Ovary (tissue), 10 donors: ENCODE measurements at places on chromosomes 12 and 14.

- DNase-seq: no peak
Observed at GRCh38 chr12:13148485-13148847, 45.0 kb upstream of the GSG1 start.

GRCh38 chr12:41532072-41532471 lies 344.0 kb downstream of the PDZRN4 start:
- DNase-seq: no peak

DNA sequence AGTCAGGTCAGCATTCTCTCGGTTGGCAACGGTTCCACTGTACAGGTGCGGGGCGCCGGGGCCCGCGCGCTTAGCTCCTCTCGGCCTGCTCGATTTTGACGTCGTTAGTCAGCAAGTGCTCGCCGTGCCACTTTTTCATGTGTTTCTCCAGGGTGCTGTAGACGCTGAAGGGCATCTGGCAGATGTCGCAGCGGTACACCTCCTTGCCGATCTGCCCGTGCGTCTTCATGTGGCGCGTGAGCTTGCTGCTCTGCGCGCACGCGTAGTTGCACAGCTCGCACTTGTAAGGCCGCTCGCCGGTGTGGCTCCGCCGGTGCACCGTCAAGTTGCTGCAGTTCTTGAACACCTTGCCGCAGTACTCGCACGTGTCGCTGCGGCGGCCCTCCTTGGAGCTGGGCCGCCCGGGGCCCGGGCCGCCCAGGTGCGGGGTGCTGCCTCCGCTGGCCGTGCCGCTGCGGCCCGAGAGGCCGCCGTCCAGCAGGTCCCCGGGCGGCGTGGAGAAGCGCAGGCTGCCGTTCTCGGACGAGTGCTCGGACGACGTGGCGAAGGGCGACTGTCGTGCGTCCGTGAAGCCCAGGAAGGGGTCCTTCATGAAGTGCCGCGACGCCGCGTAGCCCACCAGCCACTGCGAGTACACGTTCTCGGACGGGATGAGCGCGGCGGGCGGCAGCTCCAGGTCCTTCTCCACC lies 97.8 kb downstream of the BCL11B start:
- DNase-seq: no peak

DNA sequence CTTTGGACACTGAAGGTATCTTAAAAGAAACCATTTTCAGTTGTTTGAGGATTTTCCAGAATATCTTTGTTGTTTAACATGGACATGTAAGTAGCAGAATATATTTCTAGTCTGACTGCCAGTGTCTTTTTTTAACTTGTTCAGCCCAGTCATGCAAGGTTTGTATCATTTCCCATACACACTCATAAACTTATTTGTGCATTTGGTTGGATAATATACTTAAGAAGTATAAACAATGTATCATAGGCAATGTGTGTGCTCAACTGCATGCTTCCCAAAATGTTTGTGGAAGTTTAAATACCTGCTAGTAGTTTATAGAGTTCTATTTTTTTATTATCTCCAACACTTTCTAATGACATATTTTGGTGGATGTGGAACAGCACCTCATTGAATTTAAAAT lies 707.4 kb upstream of the FBXO33 start:
- DNase-seq: no peak

GRCh38 chr12:94488463-94488862 lies 28.8 kb upstream of the CEP83 start:
- DNase-seq: no peak
